Activated CD8-positive, alpha-beta memory T cell treated with anti-CD3 and anti-CD28 coated beads, Interleukin-2, amount 50 U/mL, for 48 hours (primary cell): ENCODE measurements at places on chromosomes 11 and 22.

- DNase-seq, result peak; percentile 79
These were observed 33.0 kb downstream of the PTPRJ start for GRCh38 chr11:48013269-48013901.

DNA sequence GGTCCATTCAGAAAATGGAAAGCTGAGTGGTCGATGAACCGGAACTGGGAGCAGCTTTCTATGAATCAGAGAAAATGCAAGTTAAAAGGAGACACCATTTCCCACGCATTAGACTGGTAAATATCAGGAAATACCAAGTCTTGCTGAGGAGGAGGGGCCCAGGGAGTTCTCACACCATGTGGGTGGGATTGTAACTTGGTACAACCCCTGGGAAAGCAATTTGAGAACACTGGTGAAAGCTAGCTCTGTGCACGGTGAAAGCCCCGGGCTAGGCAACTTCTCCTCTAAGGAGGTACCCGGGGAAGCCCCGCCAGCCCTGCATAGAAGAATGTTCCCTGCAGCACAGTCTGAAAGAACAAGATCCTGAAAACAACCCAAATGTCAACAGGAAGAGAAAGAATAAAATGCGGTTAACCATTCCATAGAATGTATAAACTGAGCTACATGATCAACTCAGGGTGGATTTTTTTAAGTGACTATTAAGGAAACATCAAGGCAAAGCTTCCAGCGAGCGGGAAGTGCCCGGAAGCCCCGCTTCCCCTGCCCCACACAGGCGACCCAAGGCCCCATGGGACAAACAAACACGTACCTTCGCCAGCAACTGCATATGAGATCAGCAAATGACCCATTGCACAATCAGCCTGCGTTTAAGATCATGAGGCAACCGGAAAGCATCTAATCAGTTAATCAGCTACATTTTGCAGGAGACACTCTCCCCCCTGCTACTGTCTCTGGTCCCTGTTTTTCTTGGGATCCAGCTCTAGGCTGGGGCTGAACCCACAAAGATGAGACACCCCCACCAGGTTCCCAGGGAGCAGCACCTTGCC lies 11.3 kb downstream of the SHANK2 start:
- peak; percentile 12 for DNase-seq

DNA sequence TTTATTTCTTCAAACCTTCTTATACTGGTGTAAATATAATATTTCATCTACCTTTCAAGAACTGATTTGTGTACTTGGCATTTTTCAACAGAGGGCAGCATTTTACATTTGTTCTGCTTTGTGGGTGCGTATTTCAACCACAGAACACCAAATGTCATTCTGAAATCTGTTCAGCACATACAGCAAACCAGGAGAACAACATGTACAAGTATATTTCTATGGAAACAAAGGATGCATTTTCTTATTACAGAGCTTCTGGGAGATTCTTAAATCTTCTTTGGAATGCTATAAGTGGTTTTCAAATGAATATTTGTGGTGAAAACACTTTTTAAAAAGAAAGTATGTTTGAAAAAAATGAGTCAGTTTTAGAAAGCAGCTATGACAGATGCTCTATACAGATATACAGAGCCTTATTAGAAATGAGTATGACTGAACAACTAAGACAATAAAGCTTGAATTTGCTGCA lies 946.0 kb downstream of the FAM181B start:
- DNase-seq, result no peak

DNA sequence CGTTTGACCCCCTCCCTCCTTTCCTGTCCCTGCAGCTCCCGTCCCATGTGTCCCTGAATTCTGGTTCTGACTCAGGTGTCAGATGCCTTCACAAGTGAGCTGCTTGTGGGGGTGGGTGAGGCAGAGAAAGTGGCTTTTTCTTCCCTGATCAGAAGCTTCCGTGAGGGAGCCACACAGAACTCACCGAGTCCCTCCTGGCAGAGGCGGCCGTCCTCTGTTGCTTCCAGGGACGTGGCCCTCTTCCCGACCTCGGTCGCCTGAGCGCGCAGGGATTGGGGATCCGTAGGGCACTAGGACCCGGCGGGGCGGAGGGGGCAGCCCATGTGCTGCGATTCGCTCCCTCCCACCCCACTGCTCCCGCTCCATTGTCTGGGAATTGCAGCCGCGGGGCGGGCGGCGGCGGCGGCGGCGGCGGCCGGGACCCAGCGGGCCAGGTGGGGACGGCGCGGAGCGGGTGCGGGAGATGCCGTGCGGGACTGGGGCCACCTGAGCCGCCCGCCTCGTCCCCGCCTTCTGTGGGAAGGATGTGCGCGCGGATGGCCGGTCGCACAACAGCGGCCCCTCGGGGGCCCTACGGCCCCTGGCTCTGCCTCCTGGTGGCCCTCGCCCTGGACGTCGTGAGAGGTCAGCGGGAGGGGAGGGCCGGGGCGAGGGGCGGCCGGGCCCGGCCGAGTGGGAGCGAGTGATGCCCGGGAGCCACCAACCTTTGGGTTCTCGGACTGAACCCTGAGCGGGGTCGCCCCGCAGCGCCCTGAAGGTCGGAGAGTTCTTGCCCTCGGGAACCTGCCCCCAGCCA lies at the start of gene TMEM132A:
Gene TMEM132A (plus strand): TSS at position 351 of the 796 bp plus-strand sequence. CDS start 174 bp downstream, at position 525.
- DNase-seq, result peak; percentile 64

DNA sequence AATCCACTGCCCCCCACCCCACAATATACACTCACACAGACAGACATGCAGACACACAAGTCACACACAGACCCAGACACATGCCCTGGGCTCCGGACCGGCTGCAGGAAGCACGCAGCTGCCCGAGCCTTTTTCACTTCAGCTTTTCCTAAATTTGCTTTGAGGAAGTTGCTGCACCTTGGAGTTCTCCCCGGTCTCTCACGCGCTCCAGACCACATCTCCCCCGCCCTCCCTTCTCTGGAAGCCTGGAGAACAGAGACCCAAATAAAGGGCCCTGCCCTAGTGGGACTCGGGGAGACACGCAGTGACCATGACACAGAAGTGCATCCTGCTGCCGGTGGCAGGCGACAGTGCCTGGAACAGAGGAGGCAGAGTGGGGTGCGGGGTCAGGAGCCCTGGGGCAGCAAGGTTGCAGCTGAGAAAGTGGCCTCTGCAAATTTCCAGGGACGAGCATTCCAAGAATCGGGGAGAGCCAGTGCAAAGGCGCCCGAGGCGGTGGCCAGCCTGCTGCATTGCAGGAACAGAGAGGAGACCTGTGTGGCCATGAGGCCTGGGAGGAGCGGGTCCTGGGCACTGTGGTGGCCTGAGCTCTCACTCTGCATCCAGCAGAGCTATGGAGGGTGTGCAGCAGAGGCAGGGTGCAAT lies 19.1 kb downstream of the RPL3 start:
- DNase-seq, result no peak

DNA sequence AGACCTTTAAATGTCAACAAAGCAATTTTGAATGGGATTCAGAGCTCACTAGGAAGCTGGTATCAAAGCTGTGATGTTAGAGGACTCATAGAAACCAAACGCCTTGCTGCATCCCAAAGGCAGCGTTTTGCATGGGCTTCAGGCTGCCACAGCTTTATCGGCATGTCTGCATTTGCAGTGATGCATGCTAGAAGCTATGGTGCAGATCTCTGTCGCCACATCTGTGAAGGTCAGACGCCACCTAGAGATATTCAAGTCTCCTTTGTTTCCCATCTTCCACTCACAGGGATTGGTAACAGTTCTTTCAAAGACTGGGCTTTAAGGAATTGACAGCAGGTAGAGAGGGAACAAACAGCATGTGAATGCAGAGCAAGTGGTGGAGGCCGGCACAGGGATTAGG lies 47.8 kb downstream of the NTM start:
- no peak for DNase-seq

DNA sequence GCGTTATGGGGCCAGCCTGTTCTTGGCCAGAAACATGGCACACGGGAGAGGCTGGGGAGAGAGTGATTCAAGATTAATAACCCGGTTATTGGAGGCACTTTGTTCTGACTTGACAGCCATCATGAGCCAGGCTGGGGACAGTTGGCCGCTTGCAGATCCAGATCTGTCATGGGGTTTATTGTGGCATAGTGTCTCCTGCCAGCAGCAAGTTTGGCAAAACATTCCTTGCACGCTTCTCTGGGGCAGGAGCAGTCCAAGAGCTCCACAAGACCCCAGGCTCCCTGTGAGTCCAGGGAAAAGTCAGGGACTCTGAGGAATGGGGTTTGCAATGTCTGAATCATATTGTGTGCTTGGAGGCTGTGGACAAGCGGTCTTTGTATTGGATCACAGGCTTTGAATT lies 270.4 kb downstream of the MIAT start:
- DNase-seq, result no peak

- DNase-seq, result no peak
These were observed 96.2 kb upstream of the TRIM77 start for GRCh38 chr11:89613911-89614310.

GRCh38 chr11:129930743-129931142 lies 35.4 kb upstream of the NFRKB start:
- DNase-seq, result no peak

DNA sequence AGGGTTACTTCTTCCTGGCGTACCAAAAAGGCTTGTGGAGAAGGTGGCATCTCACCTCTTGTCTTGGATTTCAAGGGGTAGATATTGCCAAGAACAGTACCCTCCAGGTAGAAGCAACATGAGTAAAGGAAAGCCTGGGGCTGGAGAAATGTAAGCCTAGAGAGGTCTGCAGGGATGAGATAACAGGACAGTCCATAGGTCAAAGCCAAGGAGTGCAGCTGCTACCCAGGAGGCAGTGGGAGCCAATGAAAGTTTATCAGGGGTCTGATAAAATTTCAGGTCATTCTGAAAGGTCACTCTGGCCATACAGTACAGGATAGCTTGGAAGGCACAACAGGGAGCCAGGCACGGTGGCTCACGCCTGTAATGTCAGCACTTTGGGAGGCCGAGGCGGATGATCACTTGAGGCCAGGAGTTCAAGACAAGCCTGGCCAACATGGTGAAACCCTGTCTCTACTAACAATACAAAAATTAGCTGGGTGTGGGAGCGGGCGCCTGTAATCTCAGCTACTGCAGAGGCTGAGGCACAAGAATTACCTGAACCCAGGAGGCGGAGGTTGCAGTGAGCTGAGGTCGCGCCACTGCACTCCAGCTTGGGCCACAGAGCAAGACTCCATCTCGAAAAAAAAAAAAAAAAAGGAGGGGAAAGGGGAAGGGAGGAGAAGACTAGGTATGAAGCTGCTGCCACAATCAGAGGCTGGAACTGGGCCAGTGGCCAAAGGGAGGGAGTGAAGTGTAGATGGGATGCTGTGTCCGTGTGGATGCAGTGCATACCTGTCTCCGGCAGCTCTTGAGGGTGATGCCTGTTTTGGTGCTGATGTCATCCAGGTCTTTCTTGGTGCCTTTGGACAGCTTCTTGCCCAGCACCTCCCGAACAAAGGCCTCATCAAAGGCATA lies 1.2 kb downstream of the FIBP start:
- no peak for DNase-seq
